Bronchial epithelial cell (primary cell): ENCODE measurements at places on chromosomes 3 and 15. TPM values are rescaled to one million over a fixed set of nuclear protein-coding genes. Genes with fewer than 3 reads are reported as not detected.

The LIPH gene
- total RNA-seq = 1.8 and 5.6 TPM in 2 replicates

The KNSTRN gene
- 35.6 and 56.9 TPM in 2 replicates for total RNA-seq

The PARP15 gene
- 0.13 and 0.26 TPM in 2 replicates for total RNA-seq

The CSK gene
- total RNA-seq = 28.9 and 29.2 TPM in 2 replicates

The KBTBD8 gene
- 1.6 and 2.0 TPM in 2 replicates for total RNA-seq

The HDGFL3 gene
- 28.7 and 39.8 TPM in 2 replicates for total RNA-seq

The TP63 gene
- total RNA-seq = 122 TPM in 2 replicates

The ADPRH gene
- 0.53 and 2.7 TPM in 2 replicates for total RNA-seq

DNA sequence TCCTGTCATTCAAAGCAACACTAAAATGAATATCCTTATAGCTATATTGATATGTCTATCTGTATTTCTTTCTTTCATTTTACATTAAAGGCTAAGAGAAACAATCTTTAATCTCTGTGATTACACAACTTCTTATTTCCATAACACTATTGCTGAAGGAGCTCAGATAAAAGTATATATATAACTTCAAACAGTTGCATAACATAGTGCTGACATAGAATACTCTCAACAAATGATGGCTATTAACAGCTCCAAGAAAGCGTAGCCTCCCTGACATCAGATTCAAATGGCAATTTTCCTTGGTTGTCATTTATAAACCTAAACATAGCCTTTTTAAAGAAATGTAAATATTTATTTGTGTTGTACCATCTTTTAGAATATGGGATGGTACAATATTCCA is 116.6 kb upstream of the PTPRG start:
- no peak for DNase-seq

- DNase-seq = no peak
Measured at GRCh38 chr3:21738935-21739702, 11.9 kb downstream of the ZNF385D start.

- DNase-seq = peak; percentile 58
Measured at GRCh38 chr3:179098388-179099077, 26.9 kb upstream of the ZMAT3 start.

- no peak for DNase-seq
Measured at GRCh38 chr3:122365073-122365472, 18.0 kb downstream of the MIX23 start.

- peak; percentile 55 for DNase-seq
Measured at GRCh38 chr15:71562251-71562650, 248.1 kb upstream of the NR2E3 start.

DNA sequence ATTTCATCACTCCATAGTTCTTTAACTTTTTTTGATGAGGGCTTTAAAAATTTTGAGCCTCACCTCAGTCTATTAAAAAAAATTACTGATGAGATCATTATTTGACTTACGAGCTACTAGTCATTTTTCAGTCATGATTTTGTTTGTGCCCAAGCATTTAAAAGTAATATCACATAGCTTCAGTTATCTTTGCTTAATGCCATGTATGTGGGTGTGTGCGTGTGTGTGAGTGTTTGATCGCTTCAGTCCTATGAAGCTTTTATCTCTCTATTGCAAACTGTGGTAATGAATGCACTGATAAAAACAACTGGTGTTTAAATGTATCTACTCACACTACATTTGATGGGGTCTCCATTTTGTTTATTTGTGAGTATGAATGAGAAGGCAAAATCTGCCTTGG is 49.8 kb downstream of the RSRC1 start:
- DNase-seq = peak; percentile 17

DNA sequence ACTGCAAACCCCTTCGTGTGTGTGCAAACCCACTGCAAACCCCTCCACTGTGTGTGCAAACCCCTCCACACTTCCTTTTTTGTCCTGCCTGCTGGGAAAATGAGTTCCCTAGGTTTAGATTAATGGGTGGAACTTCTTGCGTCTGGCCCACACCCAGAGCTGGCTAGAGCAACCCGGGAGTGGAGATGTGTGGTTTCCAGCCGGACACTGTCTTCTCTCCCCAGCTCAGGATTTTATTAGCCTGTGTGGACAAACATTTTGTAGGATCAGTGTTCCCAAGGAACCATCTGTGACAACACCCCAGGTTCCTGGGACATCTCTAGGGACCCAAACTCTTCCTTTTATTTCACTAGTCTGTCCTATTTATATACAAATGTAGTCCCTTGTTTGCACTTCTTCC is 9.6 kb upstream of the LRRK1 start:
- no peak for DNase-seq

DNA sequence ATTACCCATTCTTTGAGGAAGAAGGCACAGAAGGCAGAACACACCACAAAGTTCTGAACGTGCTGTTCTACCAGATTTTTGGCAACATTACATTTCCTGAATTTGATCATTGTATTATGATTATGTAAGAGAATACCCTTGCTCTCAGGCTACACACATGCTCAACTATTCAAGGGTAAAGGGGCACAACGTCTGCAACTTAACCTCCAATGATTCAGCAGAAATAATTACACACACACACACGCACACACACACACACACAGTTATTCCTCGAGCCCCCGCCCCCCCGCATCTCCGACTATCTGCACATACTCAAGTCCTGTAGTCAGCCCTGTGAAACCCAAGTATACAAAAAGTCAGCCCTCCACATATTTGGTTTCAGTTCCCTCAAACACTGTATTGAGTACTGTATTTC is 26.8 kb downstream of the RPN1 start:
- no peak for DNase-seq

GRCh38 chr3:125058959-125059358 is 3.2 kb upstream of the HEG1 start:
- no peak for DNase-seq

DNA sequence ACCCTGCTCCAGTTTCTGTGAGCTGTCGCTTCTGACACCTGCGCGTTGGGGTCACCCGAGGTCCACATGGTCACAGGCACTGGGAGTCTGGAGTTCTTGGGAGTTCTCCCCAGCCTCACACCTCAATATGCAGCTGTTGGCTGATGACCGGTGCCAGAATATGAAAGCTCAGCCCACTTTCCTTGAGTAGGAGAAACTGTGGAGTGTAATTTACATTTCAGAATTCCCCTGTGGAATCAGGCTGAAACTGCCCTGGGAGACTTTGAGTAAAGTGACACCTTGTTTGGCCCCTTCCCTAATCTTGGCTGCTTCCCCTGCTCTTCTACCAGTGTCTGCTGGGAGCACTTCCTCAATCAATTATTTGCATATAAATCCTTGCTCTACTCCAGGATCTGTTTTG is 255.9 kb downstream of the NFKBIZ start:
- no peak for DNase-seq

DNA sequence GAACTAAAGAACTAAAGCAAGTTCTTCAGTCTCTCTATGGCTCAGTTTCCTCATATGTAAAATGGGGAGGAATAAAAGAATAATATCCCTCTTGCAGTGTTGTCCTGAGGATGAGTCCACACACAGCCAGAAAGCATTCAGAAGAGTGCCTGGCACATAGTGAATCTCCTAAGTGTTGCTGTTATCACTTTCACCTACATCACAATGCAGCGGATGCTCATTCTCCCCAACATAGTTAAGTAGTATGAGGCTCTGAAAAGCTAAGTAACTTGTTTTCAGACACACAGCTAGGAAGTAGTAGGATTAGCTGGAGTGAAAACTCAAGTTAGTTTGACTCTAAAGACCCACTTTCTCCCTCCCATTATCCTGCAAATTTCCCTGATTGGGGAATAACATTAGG is 9.1 kb upstream of the USP3 start:
- DNase-seq = no peak

GRCh38 chr15:75533945-75534344 is 45.2 kb downstream of the PTPN9 start:
- DNase-seq = no peak

GRCh38 chr15:52445553-52445952 is 83.1 kb downstream of the MYO5A start:
- DNase-seq = no peak

DNA sequence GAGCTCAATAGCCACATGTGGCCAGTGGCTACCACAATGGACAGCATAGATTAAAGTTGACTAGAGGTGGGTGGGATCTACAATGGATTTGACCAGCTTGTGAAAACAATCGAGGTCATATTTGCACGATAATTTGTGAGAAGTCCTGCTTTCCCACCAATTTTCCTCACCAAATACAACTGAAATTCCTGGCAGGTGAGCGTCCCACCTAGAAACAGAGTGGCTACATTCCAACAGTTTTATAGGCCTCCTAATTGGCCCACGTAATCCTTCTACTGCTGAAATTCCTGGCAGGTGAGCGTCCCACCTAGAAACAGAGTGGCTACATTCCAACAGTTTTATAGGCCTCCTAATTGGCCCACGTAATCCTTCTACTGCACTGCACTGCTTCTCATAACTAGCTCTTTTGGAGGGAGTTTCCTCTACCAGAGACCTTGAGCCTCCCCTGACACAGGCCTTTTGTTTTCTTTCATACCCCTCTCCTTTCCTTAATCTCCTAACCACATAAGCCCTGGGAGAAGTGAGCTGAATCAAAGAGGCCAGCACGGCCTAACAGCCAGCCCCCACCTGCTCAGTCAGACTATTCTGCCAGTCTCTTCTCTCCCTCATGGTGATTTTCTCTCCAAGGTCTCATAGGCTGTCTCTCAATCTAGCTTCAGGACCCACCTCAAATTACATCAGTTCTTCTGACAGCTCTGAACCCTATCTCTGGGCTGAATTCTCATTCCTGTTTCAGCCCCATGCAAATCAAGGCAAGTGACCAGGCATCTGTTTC is 80.2 kb downstream of the BFSP2 start:
- DNase-seq = peak; percentile 68

DNA sequence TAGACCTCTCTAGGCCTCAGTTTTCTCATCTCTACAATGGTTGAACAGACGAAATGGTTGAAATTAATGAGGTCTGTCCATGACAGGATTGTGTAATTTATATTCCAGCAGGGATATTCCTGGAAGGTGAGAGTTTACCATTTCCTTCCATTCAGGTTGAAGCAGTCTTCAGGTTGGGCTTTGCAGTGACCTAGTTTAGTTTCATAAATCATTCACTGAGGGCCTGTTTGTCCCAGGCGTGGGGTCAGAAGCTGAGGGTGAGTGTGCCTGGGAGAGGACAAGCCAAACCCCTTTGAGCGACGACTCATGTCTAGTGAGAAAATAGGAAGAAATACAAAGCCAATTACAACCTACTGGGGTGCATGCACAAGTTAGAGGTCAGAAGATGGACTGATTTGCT is 57.2 kb upstream of the CACNA2D3 start:
- DNase-seq = no peak

DNA sequence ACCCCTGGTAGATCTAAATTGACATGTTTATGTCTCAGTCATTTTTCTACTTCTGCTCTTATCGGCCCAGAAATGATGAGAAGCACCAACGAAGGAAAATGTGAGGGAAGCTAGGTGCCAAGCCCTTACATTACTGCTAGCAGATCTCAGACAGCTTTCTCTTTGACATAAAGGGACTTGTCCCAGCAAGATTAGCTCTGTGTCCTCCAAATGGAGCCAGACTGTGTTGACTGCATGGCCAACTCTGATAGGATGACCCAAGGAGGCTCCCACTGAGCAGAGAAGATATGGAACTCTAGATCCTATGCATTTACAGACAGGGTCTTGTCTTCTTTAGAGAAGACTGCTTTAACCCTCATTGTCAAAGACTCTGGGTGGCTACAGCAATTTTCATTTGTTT is 2.8 kb upstream of the MCTP2 start:
- DNase-seq = no peak

- DNase-seq = no peak
Measured at GRCh38 chr15:72825829-72826228, 42.3 kb upstream of the ADPGK start.

DNA sequence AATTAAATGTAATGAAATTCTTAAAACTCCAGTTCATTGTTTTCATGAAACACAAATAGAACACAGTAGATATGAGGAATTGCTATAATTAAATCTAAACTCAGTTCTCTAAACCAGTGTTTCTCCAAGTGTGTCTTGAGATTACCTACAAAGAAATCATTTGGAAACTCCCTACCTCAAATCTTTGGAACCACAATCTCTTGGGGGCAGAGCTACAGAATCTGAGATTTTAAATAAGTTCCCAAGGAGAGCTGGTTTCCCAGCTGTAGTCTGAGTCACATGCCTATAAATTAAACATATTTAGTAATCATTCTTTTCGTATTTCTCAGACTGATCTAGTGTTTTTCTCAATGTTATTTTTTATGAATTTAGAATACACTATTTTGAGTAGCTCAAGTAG is 17.0 kb upstream of the ACTC1 start:
- DNase-seq = no peak

- peak; percentile 50 for DNase-seq
Measured at GRCh38 chr3:179148616-179149405, 654 bp downstream of the PIK3CA start.

GRCh38 chr15:42908538-42908937 is 12.0 kb downstream of the TTBK2 start:
- peak; percentile 56 for DNase-seq

DNA sequence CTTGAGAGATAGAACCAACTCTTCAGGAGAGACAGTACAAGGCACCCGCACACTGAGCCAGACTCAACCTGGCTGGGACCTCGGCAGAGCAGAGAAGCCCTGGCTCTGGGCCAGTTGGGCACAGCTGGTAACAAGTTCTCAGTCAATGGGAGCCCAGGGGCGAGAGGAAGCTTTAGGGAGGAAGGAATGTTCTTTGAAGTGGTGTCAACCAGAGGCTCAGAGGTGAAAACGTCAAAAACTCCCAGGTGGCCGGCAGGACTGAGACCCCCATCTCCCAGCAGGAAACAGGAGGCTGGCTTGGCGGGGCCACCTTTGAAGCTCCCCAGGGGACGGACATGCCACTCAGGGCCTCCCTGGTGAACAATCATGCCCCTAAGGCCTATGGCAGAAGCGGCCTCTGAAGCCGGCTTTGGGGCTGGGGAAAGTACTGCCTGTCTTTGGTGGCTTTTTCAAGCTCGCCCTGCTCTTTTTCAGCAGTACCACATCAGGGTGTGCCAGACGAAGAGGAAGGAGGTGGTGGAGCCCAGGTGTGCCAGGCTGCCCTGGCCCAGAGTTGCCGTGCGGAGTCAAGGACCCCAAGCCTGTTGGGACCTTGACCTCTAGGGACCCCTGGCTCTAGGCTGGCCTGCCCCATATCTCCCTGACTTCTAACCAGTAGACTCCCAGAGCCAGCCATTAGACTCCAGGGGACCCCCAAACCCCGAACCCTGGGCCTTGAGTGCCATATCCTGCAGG is 16.7 kb upstream of the TBC1D21 start:
- DNase-seq = no peak

- DNase-seq = peak; percentile 57
Measured at GRCh38 chr3:130834476-130834875, 59.4 kb upstream of the ATP2C1 start.

DNA sequence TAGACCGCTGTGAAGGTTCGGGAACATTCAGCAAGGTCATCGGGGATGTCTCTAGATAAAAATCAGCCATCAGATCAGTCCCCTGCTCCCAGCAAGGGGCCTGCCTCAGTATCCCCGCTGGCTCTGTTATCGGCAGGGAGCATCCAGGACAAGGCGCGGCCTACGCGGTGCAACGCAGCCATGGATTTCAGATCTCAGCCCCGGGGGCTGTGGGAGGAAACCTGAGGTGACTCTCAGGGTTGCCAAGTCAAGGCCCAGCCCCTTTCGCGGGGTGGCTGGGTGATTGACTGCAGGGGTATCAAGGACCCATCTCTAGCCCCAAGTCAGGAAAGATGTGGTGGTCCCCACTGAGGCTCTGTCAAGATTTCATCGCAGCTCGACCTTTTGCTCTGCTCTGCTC is 23.1 kb upstream of the CD47 start:
- DNase-seq = no peak

- no peak for DNase-seq
Measured at GRCh38 chr15:56736881-56737707, 3.8 kb upstream of the ZNF280D start.
